ENCODE measurements at places on chromosomes 4 and X.
A peak's percentile ranks its signal among the peaks of the same experiment; 100 is the strongest.

DNA sequence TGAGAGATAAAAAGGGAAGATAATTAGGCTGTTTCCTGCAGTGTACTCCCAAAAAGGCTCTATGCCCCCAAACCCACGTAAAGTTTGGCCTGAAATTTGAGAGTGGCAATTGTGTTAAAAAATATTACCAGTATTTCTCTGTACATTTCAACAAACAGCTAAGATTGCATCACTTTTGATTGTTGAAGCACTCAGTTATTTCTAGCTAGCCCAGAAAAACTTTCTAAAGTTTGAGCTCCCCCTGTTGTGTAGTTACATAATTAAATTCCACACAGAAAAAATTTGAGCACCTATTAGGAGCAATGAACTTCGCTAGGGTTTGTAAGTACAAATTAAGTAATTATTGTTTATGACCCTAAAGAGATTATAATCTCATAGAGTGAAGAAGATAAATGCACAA lies 109.4 kb downstream of the DLG3 start:
- DNase-seq: no peak

GRCh38 chrX:99572711-99573110 lies 837.4 kb downstream of the PCDH19 start:
- no peak for DNase-seq

GRCh38 chrX:68415316-68415715 lies 18.0 kb downstream of the OPHN1 start:
- DNase-seq: no peak

- no peak for DNase-seq
Measured at GRCh38 chr4:83831588-83831987, 295.7 kb downstream of the GPAT3 start.

- no peak for DNase-seq
Measured at GRCh38 chrX:121085612-121086010, 38.2 kb downstream of the GLUD2 start.

DNA sequence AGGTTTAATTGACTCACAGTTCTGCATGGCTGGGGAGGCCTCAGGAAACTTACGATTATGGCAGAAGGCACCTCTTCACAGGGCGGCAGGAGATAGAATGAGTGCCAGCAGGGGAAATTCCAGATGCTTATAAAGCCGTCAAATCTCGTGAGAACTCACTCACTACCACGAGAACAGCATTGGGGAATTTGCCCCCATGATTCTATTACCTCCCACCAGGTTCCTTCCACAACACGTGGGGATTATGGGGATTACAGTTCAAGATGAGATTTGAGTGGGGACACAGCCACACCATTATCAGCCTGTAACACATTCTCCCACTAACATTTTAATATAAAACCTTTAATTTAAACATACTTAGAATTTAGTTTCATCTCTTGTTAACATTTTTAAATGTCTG lies 144.7 kb upstream of the SMIM10 start:
- no peak for DNase-seq

GRCh38 chr4:77959566-77960338 lies 97.1 kb downstream of the MRPL1 start:
- DNase-seq: peak; percentile 69

GRCh38 chrX:142084611-142085010 lies 120.5 kb downstream of the MAGEC2 start:
- no peak for DNase-seq

DNA sequence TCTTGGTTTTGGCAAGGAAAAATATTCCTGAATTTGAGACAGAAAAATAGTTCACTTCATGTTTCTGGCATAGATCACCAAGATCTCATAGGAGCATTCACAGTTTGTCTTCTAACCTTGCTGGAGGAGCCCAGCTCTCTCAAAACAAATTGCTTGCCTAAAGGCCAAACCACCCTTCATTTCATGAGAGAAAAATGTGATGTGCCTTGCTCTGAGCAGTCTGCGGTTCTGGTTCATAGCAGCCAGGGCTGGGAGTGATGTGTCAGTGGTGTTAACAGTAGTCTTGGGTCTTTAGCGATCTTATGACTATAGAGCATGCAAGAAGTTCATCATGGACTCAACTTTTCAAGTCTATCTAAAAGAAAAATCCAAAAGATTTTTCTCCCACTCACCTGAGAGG lies 183.3 kb downstream of the DCLK2 start:
- no peak for DNase-seq

- DNase-seq: no peak
Measured at GRCh38 chrX:67607466-67607865, 63.6 kb downstream of the AR start.

DNA sequence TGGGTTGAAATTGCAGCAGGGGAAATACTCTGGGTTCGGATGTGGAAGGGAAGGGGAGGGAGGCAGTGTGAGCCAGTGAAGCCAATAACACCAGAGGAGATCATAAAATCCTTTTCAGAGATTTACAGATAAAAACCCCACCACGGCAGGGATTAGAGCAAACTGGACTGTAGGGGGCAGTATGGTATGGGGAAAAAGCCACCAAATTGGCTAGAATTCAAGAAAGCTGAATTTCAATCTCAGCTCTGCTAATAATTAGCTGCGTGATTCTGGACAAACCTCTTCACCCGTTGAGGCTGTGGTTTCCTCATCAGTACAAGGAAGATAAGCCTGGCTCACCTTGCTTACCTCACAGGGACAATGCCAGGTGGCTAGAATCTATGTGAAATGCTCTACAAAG lies 108.1 kb downstream of the ATG4A start:
- peak; percentile 36 for DNase-seq

DNA sequence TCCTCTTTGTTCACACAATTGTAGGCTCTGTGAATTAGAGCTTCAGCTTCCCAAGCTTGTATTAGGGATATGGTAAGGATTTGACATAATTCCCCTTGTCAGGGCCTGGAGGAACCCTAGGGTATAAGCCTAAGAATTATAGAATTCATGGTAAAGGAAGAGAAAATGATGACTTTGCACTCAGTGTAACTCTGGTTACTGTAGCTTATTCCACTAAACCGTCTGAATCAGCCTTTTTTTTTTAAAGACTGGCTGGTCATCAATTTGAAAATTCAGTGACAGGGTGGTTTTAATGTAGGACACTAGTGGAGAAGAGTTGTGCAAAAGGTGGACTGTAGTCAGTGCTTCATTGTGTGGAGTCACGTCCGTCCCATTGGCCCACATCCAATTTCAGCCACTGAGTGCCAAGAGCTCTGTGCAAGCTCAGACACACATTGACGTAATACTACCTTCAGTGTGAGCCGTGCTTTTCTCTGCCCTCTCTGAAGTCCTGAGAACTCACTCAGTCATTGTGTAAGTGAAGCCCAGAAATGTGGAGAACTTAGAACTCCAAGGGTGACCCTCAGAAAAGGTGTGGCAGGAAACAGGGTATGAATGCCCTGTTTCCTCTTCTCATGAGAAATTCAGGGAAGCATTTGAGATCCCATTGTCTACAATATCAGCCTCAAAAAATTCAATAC lies 449.8 kb downstream of the C4orf33 start:
- no peak for DNase-seq

DNA sequence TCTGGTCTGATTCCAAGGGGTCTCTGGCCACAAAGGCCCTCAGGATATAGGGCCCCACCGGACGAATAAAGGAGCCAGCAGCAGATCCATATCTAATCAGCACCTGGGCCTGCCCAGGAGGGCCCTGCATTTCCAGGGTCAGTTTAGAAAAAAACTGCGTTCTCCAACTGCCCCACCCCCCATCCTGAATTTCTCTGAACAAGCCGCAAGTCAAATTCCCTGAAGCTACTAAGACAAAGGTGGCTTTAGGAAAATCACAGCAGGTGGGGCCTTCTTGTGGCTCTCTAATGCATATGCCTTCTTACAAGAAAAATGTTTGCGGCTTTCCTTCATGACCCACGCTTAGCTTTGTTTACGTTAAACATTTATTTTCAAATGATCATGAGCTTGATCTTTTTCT lies 76.6 kb downstream of the MBNL3 start:
- no peak for DNase-seq

- peak; percentile 54 for DNase-seq
Measured at GRCh38 chr4:1600811-1601532, 83.1 kb downstream of the FAM53A start.

- DNase-seq: no peak
Measured at GRCh38 chr4:184762100-184762499, 28.2 kb upstream of the CENPU start.

DNA sequence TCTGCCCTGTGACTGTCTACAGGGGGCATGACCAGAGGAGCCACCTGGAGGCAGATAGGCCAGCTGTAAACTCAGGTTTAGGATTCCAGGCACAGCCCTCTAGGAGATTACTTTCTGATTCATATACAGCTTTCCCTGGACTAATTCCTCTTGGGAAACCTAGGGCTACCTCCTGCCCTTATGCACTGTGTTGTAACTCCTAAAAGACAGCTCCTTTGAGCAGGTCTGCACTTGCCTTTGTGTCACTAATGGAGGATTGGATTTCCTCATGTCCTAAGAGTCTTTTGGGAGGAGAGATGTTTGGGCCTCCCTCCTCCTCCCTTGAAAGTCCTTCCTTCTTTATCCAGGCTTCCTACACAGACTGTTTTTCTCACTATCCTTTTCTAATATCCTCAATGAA lies 202.0 kb downstream of the PCDH19 start:
- DNase-seq: no peak

GRCh38 chr4:76090241-76090691 lies 15.8 kb downstream of the ART3 start:
- DNase-seq: no peak

- no peak for DNase-seq
Measured at GRCh38 chr4:7989654-7990053, 50.0 kb upstream of the AFAP1 start.

GRCh38 chr4:187304133-187304532 lies 580.5 kb upstream of the FAT1 start:
- DNase-seq: no peak

DNA sequence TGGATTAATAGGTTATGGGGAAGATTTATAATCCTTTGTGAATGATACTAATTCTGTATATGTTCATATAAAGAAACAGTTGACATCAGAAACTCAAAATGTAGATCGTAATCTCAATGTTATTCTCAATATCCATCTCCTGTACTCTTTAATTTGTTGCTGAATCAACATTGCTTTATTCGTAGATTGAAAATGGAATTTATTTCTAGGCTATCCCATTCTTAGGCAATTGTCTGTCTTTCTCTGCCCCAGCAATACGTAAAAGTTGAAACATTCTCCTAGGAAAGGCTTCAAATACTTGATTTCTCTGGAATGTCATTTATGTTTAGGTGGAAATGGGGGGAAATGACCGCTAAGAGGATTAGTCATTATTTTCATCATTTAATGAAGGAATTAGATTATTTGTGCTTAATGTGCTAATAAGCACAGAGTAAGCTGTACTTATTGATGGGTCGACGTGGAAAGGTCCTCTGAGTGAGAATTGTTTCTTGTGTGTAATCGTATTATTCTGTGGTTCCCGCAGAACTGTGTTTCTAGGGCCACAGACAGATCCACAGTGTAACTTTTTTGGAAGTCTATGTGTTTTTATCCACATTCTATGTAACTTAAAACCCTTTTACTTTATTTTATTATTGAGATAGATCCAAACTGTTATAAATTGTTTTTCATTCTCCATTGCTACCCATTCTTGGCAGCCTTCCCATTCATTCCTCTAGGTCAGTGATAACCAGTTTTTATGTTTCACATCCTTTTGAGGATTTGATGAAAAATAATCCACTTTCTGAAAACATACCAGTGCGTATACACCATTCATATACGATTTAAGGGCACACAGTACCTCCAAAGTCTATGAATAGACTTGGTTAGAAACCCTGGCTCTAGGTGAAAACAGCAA lies 262.9 kb downstream of the ARHGAP10 start:
- DNase-seq: no peak

DNA sequence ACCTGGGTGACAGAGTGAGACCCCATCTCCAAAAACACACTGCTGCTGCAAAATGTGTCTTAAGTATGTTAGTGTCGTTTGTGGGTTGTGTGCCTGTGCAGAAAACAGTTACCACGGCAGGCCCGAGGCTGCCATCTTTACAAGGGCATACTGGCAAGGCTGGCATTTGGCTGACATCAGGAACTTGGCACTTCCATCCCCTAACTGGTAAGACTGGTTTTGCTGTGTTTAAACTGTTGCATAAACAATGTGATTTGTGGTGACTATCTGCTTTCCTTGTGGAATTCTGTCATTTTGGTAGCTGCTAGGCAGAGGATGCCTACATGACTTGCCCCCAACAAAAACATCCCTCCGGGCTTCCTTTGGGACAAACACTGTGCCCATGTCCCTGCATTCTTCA lies 12.3 kb downstream of the LRP2BP start:
- DNase-seq: no peak

DNA sequence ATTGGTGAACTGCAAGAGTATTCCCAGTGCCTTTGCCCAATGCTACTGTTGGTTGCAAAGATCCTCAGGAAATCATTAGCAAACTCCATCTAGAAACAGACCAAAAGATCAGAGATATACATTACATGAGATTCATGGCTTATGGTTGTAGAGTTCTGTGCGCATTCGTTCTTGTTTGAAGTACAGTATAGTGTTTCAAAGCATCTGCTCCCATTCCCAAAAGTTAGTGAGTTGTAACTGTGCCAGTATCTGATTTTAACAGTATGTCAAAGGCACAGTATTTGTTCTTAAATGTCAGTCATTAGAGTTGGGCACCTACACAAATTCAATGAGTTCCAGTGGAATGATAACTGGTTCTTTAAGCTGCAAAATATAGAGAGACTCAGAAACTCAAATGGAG lies 314.7 kb upstream of the ATOH1 start:
- peak; percentile 91 for DNase-seq

- DNase-seq: no peak
Measured at GRCh38 chr4:20679951-20680350, 20.3 kb upstream of the PACRGL start.

DNA sequence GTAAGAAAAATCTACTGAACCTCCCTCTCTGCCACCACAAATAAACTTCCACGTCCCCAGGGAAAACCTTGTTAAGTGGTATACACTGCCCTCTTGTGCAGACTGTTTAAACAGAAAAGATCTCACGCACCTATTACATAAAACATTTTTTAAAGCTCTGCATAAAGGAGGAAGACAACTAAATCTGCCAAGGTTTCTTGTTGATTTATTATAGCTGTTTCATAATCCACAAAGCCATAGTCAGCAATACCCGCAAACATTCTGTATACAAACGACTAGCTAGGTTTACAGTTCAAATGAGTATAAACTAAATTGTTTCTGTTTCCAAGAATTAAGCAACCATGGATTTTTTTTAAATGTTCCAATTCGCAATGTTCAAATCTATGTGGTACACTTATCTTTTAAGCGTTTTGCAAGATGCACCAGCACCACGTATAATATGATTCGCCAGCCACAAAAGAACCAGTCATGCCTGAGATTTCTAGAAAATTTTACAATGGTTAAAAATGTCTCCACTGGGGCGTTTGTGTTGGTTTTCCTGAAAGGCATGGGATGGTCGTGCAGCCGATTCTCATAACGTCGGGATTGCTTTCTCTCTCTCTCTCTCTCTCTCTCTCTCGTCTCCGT lies 164.6 kb downstream of the PRKX start:
- peak; percentile 78 for DNase-seq

DNA sequence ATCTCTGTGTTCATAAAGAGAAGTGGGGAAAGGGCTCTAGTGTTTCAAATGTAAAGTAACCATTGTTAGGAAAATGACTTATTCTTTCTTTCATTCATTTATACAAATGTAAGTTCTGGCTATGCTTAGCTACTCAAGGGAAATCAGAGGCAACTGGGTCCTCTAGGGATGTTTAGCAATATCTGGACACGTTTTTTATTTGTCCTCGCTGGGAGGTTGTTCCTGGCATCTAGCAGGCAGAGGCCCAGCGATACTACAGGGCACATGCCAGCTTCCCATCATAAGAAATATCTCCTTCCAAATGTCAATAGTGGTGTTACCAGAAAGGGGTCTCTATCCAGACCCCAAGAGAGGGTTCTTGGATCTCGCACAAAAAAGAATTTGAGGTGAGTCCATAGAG lies 150.0 kb downstream of the VCX3A start:
- no peak for DNase-seq

- no peak for DNase-seq
Measured at GRCh38 chr4:3040452-3041191, 33.7 kb downstream of the HTT-AS start.
